ENCODE measurements at places on chromosomes 4 and X.

DNA sequence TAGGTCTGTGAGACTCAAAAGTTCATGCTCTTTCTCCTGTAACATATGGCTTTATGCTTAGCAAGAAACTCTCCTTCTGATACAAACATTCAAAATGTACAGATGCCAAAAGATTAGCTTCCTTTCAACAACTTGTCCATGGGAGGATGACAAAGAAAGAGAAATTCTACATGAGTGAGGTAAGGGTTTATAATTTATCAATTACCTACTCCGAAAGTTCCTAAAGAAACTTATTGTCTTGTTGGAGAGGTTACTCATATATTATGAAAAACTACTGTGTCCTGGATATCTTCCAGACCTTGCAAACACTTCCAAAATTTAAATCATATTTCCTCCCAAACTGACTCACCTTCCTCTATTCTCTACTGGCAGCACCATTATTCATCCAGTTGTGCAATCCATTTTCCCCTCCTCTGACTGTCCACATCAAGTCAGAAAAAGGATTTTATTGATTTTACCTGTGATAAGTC, 65.1 kb downstream of the ENPEP start:
- no peak for DNase-seq

DNA sequence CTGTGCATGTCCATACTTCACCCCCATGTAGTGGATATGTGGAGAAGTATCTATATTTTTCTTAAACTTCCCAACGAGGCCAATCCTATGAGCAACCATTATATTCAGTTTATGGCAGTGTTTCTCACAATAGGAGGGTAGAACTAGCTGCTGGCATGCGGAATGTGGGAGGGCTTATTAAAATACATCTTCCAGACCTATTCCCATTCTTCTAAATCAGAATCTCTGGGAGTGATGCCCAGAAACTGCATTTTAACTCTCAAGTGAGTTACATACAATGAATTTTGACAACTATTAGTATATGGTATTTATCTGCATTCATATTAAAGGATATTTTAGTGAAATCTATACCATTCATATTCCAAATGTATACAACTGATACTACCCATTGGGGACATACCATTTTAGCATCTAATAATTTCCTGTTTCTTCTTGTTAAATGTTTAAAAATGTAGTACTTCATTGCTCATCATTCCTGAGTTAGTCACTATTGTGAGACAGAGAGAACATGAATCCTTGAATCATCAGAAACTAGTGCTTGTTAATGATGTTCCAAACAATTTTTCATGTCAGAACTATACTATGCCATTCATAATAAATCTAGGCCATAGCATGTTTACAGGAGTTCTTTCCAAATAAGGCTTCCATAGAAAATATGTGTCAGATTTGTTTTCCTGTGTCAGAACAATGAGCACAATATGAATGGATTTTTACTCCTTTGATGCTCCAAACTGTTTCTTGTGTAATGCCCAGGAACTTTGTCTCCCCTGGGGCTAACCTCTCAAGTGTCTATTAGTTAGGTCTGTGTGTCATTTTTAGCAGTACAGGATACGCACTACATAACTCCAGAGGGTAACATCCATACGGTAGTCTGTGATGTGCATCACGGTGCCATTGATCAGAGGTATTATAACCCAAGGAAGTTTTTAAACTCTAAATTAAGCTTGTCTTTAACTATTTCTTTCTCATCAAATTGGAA, 198.8 kb upstream of the BMP3 start:
- DNase-seq, result no peak

- DNase-seq, result no peak
Observed at GRCh38 chr4:139799615-139800014, 134.0 kb downstream of the MGST2 start.

DNA sequence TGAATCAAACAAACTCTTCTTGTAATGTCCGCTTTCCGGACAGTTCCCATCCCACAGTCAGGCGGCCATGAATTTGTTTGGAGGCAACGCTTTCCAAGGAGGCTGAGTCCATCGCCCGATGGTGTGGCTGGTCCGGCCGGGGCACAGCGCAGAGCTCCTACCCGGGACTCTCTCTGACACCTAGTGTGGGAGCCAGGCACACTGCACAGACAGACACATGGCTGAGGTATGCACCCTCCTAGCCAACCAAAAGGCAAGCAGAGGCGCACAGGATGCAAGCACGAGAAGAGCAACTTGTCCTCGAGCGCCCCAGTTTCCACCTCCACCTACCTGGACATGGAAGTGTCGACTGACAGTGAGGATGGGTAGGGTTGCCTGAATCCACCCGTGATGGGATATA, 87.5 kb downstream of the LEF1 start:
- peak; percentile 26 for DNase-seq

- DNase-seq, result no peak
Observed at GRCh38 chrX:151633157-151633556, 62.1 kb upstream of the PRRG3 start.

DNA sequence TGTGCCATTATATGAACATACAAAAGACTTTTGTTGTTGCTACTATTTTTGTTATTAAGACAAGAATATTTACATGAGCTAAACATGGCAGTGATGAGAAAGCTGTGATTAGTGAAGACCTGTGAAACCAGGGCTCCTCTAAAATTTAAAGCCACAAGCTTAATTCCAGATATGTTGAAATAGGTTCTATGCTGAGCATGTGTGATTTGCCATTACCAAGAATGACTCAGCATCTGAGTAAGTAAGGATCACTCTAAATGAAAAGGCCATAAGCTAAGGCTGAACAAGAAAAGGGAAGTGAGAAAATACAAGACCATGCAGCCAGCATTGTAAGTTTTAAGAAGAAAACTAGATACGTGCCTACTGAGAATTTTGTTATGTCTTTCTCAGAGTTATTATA, 75.9 kb upstream of the CAMK2D start:
- no peak for DNase-seq

GRCh38 chr4:150952167-150952845, 62.8 kb downstream of the LRBA start:
- DNase-seq, result no peak

DNA sequence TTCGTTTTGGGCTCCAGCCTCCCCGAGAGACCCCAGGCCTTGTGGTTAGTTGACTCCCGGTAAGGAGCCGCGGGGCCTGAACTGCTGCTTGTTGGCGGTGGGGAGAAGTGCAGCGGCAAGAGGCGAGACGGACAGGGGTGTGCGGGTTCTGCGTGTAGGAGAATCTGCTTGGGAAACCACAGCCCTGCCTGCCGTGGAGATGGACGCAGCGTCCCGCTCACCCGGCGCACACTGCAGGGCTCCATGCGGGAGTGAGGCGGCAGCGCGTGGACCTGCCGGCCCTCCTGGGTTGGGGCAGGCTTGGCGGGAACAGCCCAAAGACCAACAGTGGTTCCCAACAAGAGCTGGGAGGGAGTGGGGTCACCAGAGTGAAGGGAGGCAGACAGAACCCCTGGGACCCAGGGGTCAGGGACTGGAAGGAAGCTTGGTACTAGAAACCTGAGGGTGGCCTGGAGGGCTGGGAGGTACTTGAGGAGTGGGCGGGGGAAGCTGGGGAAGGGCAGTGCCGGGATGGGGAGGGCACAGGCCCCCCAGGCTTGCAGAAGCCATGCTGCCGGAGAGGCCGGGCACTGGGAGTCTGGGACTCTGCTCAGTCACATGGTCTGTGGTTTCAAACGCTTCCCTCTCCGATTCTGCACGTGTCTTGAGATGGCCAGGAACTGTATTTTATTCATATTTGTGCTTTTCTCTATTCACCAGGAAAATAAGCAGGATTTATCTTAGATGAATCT, 70.8 kb downstream of the RGS12 start:
- no peak for DNase-seq

DNA sequence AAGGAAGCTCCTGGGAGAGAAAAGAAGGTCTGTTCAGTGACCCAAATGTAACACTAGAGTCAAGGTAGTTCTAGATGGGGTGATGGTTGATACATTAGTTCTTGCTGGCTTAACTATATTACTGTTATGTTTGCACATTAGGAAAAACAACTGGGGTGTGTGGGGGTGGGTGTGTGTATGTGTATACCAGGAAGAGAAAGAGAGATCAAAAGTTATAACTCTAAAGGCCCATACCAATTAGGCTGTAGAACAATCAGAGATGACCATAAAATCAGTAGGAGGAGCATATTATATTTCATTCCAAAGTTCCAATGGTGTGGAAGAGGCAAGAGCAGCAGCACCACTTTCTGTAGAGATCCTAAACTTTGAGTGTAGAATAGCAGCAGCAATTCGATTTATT, 134.7 kb upstream of the FMR1 start:
- DNase-seq, result no peak

GRCh38 chrX:119492463-119492862, 24.2 kb downstream of the SLC25A5 start:
- no peak for DNase-seq

DNA sequence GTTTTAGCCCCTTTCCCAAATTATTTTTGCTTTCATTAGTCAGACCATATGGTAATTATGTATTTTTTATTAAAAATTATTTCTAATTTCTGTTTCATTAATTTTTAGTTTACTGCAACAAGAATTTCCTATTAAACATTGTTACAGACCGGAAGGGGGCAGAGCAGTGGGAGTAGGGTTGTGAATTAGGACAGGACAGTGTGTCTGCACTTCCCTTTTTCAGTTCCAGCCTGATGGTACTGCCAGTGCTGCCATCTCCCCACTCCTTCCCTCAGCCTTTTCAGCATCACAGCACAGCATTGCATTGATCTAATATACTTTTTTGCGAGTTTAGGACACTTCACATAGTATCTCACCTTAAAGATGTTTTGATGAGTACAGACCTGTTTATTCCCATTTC, 76.5 kb downstream of the STIM2 start:
- DNase-seq, result no peak

GRCh38 chr4:62474802-62475201, 1274.7 kb downstream of the ADGRL3 start:
- DNase-seq, result no peak

DNA sequence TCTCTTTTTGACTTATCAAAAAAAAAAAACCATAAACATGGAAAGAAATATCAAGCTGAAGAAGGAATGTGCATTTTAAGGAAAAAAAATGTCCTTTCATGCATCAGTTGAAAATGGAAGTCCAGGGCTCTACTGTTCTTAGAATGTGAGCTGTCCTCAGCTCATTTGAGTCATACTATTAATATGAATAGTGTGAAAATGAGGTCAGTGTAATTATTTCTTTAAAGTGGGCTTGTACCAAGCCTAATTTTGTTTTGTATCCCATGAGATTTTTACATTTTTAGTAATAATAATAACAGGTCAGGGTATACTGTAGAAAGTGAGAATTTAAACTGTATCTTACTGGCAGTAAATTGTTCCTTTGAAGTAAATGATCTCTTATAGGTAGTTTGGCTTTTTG, 148.5 kb downstream of the NAA11 start:
- DNase-seq, result no peak

DNA sequence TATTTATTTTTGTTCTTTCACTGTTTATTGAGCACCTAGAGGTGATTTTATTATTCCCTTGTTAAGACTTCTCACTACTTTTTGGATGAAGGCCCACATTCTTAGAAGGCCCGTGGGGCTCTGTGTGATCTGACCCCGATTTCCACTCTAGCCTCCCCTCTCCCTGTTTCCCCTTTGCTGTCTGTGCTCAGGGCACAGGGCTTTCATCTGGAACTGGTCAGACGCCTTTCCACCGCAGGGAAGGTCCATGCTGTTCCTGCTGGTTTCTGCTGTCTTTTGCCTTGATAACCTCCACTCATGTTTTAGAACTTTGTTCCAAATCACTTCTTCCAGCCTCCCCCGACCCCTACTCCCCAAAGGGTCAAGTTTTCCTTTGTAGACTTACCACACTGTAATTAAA, 31.3 kb upstream of the ANAPC4 start:
- no peak for DNase-seq

- DNase-seq, result no peak
Observed at GRCh38 chr4:31692399-31692940, 972.3 kb downstream of the PCDH7 start.

DNA sequence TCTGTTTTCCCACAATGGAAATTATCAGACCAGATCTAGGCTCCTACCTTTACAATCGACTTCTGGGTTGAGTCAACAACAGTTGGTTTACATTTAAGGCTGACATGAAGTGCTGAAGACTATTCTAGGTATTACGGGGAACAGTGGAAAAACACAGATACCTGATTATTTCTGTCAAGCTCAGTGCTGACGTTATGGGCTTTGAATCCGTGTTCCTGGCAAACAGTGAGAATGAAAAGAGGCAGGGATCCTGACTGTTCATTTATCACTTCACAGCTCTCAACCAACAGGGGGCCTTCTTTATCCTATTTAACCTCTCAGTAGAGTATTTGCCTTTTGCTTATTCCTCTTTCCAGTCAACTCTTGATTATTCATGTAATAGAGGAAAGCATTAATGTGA, 43.1 kb downstream of the TMEM164 start:
- no peak for DNase-seq

- DNase-seq, result no peak
Observed at GRCh38 chrX:10021461-10022272, 54.5 kb downstream of the CLDN34 start.

GRCh38 chr4:185865901-185866328, 53.9 kb upstream of the SORBS2 start:
- no peak for DNase-seq

DNA sequence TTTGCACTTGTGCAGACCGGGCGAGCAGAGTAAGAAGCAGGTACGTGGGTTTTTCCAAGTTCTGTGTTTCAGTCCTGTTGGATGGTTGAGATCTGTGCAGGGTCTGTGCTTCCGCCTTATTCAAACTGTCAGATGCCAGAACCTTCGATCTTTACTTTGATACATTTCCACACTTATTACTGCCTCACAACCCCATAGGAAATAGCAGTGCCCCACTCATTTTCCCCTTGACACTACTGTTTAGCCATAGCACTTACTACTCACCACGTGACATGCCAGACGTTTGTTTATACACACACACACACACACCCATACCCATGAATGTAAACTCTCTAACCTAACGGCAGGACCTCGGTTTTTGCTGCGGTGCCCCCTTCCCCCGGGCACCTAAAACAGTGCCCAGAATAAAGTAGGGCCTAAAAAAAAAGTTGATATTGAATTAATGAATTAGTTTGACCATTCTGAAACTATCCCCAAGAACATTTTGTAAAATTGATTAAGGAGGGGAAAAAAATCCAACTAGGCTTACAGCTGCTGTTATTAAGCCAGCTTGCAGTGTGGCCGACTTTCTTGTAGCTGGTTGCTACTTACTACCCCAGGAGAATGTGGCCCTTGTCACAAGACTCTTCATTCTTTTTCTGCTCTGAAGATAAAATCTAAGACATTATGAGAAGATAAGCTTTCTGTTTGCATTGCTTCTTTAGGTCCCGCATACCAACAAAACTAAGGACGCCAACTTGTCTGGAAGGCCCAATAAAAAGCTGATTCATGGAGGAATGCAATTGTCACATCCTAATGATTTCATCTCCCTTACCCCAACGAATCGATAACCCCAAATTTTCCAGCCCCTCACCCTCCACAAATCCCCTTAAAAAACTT, 704 bp upstream of the SEPSECS start:
- no peak for DNase-seq

DNA sequence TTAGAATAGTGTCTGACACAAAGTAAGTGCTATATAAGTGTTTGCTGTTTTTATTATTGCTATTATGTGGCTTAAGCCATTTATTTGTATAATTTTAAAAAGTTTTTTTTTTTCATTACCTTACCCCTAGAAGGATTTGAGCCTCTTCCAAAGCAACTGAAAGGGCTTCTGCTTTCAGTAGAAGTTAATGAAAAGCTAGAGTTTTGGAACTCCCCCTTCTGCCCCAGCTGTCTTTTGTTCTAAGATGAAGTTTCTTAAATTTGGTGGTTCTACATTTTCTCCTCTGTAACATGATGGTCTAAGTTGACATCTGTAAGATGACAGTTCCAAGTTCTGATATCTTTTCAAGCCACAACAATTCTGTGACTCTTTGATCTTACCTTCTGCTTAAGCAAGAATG, 30.3 kb downstream of the FHIP1A start:
- no peak for DNase-seq

Measured in activated CD4-positive, alpha-beta T cell treated with anti-CD3 and anti-CD28 coated beads, Interleukin-2, amount 50 U/mL, for 1 hour (primary cell).